RKO (cell line): ENCODE measurements at places on chromosomes 5 and 9.

DNA sequence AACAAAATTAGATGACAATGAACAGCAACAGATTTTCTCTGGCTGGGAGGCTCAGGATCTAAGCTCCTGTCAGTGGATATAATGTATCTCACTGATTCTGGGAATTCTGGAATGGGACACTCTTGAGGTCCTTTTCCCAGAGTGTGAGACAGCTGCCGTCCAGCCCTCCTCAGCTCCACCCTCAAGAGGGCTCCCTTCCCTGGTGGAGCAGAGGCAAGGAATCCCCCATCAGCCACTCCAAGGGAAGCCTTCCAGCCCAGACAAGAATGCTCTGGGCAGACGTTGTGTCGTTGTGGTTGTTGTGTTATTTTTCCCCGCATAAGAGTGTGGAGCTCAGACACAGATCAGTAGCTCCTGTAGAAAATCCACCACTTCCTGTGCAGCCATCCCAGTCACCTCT lies 47.7 kb upstream of the ATP10B start:
- DNase-seq: no peak

- no peak for DNase-seq
Observed at GRCh38 chr9:136626740-136627642, 35.7 kb upstream of the EGFL7 start.

GRCh38 chr5:123107343-123108244 lies 18.6 kb downstream of the PRDM6 start:
- DNase-seq: no peak

DNA sequence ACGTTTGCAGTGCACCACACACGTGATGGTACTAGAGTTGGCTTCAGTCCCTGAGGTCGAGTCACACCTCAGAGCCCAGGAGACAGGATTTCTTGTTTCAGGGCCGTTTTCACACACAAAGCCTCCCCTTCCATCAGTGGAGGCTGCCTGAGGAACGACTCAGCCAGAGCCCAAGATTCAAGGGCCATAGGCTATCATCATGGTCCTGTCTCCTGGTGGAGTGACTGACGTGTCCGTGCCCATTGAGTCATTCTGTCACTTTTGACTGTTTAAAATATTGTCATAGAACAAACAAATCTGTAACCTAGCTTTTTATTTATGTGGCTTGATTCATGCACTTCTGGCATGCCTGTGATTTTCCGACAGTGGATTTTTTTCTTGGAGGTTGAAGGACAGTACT lies 28.3 kb downstream of the CAMK2A start:
- peak; percentile 21 for DNase-seq

- no peak for DNase-seq
Observed at GRCh38 chr5:132325691-132326090, 31.5 kb downstream of the SLC22A4 start.

- no peak for DNase-seq
Observed at GRCh38 chr5:177123789-177124485, 9.6 kb upstream of the NSD1 start.

GRCh38 chr9:95003689-95004410 lies 277.4 kb downstream of the AOPEP start:
- DNase-seq: peak; percentile 70

- DNase-seq: no peak
Observed at GRCh38 chr5:129459777-129460671, at the start of gene ADAMTS19. ADAMTS19 (plus strand) TSS chr5:129460298; CDS start chr5:129460392, 94 bp downstream.

DNA sequence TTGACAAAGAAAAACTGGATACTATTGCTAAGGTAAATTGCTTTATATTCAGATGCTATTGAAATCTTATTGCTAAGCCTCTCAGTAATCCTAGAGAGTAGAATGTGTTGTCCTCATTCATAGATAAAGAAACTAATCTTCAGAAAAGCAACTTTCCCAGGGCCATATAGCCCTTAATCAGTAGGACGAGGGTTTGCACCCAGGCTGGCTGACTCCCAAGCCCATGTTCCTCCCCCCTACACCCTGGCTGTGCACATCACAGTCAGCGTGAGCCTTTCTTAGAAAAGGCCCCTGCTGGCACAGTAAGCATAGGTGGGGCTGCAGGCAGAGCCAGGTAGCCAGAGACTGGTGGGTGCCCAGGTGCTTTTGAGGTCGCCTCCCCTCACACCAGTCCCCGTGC lies 15.8 kb upstream of the GLIPR2 start:
- no peak for DNase-seq

DNA sequence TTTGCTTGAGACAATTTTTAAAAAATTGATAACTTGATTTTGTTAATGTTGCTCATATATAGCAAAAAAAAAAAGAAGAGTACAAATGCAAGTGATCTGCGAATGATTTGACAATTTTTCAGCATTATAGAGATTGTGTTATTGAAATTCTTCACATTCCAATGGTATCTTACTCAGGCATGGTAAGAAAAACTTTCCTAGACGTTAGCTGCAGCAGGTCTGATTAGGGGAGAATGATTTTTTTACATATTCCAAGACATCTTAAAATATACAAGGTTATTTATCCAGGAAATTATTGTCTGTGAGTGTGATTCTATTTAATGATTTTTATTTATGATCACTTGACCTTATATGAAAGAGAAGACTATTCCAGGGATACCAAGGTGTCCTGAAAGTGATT lies 361.9 kb downstream of the MAT2B start:
- no peak for DNase-seq

DNA sequence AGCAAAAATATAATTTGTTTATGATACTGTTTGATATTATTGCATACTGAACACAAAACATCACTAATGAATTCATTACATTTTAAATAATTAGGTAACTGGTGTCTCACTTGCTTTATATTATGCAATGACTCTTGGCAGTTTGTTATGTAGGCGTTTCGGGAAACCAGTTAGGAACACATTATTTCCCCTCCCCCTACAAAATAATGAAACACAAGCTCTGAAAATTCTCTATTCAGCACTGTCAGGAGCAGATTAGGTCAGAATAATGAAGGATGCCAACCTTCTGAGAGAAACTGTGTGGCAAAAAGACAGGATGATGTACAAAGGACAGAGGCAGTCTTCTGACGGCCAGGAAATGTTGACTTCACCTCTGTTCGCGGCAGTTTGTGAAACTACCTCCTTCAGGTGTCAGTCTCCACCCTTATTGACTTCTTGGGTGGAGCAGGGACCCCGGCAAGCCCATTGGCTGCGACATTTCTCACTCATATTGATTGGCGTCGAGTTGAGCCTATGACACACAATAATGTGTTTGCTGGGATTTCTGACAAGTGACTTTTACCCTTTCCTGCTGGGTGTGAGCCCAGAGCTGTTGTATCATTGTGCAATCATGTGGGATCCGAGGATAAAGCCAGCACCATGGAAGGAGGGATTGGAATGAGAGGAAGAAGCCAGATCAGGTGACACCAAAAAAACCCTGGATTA lies 33.9 kb downstream of the SH3PXD2B start:
- DNase-seq: peak; percentile 23

GRCh38 chr9:73081979-73082657 lies 69.5 kb upstream of the ANXA1 start:
- peak; percentile 49 for DNase-seq

DNA sequence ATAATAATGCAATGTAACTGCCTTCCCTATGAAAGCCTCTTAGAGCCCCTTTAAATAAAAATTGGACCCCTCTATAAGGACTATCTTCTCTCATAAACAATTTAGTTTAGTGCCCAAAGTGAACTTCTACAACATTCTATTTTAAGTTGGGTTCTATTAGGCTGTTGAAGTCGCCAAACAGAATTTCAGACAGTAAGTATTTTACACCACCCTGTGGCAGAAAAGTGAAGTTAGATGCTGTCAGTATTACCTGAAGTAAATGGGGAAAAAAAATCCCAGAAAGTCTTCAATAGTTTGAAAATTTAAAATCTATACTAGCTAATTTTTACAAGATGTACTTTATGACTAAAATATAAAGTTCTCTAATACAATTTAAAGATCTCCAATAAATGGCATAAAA lies 29.5 kb downstream of the CAAP1 start:
- peak; percentile 28 for DNase-seq

- no peak for DNase-seq
Observed at GRCh38 chr5:85604378-85604777, 1013.4 kb upstream of the COX7C start.

DNA sequence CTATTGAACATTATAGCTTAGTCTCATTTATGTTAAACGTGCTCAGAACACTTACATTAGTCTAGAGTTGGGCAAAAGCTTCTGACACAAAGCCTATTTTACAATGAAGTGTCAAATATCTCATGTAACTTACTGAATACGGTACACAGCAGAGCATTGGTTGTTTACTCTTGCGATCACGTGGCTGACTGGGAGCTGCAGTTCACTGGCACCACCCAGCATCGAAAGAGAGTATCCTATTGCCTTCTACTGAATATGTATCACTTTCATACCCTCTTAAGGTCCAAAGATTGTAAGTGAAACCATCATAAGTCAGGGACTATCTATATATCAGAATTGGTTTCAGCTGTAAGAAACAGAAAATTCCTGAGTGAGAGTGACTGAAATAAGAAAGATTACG lies 42.6 kb upstream of the OSMR start:
- DNase-seq: no peak

DNA sequence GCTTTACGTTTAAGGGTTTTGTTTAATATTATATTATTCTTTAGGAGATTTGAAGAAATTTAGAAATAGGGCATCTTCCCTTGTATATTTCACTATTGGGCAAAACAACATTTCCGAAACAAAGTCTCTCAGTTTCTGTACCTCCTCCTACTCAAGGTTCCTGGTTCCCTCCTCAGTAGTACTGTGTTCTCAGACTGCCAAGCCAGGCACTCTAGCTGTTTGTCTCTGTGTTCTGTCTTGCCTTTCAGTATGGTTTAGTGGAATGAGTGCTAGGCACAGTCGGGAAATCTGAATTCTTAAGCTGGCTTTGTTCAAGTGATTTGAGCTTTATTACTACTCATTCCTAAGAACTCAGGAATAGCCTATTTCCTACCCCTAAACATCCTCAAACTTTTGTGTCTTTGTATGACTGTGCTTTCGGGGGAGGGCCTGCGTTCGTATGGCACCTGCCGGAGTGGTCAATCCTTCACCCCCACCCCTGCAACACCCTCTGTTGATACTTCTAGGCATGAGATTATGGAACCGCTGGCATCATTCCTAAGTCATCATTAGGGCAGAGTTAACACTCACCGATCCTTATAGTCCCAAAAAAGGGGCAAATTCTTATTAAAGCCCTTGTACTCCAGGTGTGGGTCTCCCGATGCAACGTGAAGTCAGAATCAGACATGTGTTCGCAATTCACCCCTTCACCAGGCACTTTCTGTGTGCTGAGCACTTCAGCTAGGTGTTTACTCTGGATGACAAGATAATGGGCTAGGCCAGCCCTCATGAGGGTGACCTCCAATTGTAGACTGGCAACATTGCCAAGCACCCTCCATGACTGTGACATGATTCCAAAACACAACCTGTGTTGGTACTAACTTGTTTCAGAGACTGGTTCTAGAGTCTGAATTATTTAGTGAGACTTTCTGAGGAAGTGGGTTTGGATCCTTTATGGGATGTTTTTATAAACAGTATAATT lies 24.5 kb downstream of the SNX18 start:
- DNase-seq: no peak

DNA sequence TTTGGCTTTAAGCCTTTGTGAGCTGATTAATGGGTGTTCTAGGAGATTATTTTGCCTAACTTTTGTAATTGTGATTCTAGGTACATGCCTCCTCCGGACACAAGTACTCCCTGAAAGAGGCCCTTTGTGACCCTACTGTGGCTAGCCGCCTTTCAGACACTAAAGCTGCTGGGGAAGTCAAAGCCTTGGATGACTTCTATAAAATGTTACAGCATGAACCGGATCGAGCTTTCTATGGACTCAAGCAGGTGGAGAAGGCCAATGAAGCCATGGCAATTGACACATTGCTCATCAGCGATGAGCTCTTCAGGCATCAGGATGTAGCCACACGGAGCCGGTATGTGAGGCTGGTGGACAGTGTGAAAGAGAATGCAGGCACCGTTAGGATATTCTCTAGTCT lies 13.6 kb downstream of the ITGA1 start:
- peak; percentile 78 for DNase-seq

DNA sequence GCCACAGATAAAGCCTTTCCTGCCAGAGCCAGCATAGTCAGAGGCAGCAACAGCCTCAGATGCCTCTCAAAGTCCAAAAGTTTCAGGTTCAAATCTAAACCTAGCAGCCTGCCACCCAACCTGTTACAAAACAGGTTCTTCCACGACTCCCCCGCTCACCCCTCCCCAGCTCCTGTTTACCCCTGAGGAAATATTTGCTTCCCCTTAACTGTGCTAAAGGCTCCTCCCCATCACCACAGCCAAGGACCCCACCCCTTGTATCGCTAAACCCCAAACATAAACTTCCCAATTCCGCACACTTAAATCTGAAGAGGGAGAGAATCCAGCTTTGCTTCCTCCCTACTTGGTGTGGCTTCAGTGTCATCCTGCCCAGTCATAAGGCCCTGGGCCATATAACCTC lies 15.4 kb upstream of the VDAC1 start:
- no peak for DNase-seq

GRCh38 chr9:2448193-2448738 lies 173.3 kb upstream of the VLDLR start:
- no peak for DNase-seq

DNA sequence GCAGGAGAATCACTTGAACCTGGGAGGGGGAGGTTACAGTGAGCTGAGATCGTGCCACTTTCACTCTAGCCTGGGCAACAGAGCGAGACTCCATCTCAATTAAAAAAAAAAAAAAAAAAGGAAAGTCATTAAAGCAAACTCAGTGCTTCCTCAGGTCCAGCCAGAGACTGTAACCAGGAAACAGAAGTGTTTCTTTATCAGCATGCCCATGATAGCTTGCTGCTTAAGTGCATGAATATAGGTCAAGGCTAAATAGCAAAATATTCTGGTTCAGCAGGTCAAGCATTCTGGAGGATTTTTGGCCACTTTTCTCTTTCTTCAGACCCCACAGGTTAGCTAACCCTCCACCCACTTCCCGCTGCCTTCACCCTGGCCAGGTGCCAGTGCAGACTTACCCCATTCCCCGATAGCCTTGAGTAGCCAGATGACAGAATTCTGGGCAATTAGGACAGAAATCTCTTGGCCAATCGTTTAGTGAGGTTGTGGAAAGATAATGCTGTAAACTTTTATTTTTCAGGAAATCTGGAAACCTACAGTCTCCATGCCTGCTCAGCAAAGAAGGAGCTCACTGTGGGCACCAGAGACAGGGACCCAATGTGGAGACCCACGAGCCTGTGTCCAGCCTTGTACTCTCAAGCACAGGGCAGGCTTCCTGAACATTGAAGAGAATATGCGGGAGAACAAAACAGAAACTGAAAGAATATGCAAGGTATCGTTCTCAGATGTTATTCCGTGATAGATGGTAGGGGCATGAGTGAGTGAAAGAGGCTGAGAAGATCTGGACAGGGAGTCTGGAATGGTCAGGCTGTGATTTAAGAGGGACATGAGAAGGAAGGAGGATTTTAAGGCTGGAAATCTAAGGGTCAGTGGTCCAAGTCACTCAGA lies 4.2 kb upstream of the UGT3A2 start:
- DNase-seq: no peak

DNA sequence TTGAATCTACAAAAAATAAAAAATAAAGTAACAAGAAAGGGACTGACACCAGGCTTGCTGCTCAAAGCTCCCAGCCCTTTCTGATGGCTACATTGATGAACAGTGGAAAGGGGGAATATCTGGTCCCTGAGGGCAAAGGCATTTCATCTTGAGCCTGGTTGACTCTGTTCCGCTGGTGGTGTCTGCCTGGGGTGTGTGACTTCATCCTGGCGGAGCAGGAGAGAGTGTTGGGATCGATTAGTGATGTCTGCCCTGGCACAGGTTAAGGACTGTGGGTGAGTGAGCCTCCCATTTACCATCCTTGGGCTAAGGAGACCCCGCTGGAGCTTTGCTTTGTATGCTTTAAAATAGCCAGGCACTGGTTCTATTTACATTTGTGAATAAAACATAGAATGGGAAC lies 56.9 kb upstream of the ASS1 start:
- no peak for DNase-seq

- DNase-seq: no peak
Observed at GRCh38 chr9:121648172-121648571, 3.3 kb upstream of the DAB2IP start.
